ENCODE measurements at places on chromosomes 3 and 15. TPM values are rescaled to one million over a fixed set of nuclear protein-coding genes. Genes with fewer than 3 reads are reported as not detected.
A peak's percentile ranks its signal among the peaks of the same experiment; 100 is the strongest.

DNA sequence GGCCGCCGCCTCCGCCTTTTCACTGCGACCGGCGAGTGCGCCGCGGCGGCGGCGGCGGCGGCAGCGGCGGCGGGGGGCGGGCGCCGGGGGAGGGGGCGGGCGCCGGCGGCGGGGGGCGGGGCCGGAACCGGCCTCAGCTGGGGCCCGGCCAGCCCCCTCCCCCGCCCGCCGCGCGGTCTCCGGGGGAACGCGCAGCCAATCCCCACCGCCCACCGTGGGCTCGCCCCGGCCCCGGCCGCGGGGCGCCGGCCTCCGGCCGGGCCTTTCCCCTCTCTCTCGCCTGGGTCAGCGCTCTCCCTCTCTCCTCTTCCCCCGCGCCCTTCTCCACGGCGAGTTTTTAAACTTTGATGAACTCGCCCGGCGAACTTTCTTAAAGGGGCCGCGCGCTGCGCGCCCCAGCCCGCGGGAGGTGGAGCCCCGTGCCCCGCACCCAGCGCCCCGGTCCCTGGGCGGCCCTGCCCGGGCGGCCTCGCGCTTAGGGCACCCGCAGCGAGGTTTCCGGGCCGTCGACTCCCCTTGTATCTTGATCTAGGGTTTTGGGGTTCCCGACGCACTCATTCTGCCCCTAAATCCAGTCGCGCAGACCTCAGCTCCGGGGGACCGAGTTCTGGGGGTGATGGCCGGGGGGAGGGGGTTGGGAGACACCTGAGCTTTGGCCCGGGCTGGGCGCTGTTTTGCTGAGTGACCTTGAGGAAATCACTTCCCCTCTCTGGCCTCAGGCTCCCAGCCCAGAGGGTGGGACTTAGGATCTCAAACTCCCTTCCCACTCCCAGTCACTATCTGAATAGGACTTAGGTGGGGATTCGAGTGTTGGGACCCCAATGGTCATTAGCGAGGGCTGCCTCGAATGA is at the start of gene RBPMS2:
TSS of gene RBPMS2 (minus strand) at position 39 of the 851 bp plus-strand sequence. CDS start 270 bp downstream, outside the sequence.
- ATAC-seq: peak; percentile 83

Gene TLR9
- total RNA-seq: not detected

GRCh38 chr15:83845230-83845629 is 191.3 kb downstream of the ADAMTSL3 start:
- ATAC-seq: peak; percentile 76

DNA sequence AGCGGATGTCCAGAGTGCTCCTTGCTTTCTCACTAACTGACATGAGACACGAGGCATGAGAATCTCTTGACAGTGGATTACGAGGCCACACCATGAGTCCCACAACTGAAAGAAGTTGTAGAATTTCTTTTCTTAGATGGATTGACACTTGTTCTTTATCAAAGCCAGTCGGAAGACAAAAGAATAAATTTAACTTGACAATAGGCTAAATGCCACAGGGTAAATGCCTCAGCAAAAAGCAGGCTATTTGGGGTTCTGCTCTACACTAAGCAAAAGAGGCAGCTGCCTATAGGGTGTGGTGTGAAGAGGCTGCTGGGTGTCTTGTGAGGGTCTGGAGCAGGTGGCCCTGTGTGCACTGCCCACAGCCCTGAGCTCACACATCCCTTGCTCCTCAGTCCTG is 135.1 kb upstream of the SEMA6D start:
- no peak for ATAC-seq

Gene HIGD2B
- total RNA-seq: not detected
